CD8-positive, alpha-beta memory T cell (primary cell): ENCODE measurements at places on chromosomes 7 and 10.

GRCh38 chr7:104820836-104821535, 193.0 kb upstream of the KMT2E start:
- DNase-seq: no peak

DNA sequence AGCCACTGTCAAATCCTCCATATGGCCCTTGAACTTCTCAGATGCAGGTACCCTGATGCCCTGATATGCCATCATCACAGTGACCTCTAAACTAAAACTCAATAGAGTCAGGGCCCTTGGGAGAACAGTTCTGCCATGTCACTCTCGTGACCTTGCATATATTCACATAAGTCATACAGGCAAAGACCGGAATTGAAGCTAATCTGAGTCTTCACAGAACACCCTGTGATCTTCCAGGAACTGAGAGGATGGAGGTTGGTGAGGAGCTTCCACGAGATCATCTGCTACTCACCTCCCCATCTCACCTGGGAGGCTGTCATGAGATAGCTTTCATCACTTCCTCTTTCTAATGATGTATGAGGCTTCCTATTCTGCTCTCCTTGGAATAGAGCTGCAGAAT, 228.7 kb upstream of the CCDC6 start:
- no peak for DNase-seq

GRCh38 chr10:42980553-42981357, 96.1 kb upstream of the RET start:
- DNase-seq: no peak

DNA sequence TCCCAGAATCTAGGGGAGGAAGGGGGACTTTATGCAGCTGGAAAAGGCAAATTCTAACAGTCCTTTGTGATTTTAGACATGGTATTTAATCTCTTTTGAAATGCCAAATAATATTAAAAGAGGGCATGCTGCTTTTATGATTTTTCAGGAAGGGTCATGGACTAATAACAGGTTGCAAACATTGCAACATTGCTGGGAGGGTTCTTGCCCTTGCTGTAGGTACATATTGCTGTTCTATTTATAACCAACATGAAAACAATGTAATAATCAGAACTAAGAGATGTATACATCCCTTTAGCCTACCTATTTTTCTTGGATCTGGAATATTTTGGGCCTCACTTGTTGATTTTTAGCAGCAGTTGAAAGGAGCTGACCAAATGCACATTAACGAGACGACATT, 411.6 kb downstream of the KCNMA1 start:
- DNase-seq: no peak

GRCh38 chr10:36704124-36704523, 421.3 kb upstream of the ANKRD30A start:
- no peak for DNase-seq

GRCh38 chr10:127610816-127611215, 61.7 kb downstream of the NPS start:
- no peak for DNase-seq

DNA sequence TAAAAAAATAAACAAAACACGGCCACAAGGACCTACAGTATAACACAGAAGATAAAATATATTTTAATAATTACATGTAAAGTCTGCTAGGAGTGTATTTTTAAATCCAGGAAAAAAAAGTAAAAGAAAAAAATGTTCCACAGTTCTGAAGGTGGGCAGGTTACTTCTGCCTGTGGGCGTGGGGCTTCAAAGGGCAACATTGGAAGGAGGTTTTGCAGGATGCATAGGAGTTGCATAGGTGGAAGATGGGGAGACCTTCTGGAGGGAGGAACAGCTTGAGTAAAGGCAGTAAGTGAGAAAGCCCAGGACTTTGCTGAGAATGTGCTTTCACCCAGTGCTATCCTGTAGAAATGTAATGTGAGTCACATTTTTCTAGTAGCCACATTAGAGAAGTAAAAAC, 37.5 kb upstream of the PLXNA4 start:
- DNase-seq: no peak

DNA sequence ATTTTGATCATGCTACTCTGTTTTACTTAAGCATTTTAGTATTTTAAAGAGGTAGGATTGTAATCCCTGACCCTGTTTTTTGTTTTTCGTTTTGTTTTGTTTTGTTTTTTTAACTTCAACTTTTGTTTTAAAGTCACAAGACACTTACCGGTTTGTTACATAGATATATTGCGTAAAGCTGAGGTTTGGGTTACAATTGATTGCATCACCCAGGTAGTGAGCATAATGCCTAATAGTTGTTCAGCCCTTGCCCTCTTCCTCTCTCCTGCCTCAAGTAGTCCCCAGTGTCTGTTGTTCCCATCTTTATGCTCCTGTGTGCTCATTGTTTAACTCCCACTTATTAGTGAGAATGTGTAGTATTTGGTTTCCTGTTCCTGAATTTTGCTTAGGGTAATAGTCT, 93.1 kb upstream of the TEX47 start:
- DNase-seq: no peak

- no peak for DNase-seq
These were observed 19.6 kb upstream of the PIP4K2A start for GRCh38 chr10:22733992-22734391.

DNA sequence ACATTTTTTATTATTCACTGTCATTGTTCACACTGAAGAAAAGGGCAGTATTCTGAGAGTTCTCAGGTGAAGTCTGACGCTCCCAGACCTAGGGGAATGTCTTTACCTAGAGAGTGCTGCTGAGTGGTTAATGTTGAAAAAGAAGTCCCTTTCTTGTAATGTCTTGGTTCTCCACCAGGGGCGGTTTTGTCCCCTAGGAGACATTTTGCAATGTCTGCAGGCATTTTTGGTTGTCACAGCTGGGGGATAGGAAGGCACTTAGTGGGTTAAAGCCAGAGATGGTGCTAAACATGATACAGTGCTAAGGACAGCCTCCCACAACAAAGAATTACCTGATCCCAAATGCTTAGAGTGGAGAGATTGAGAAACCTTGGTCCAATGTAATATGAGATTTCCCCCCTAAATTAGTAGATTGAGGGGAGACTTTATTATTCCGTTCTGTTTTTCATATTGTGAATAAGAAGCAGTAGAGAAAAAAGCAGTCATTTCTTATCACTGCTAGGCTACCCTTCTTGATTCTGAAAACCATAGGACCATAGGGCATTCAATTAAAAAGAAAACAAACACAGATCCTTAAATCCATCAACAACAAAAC, 13.1 kb downstream of the UMAD1 start:
- DNase-seq: no peak
